ENCODE measurements at places on chromosomes 5 and 9.

DNA sequence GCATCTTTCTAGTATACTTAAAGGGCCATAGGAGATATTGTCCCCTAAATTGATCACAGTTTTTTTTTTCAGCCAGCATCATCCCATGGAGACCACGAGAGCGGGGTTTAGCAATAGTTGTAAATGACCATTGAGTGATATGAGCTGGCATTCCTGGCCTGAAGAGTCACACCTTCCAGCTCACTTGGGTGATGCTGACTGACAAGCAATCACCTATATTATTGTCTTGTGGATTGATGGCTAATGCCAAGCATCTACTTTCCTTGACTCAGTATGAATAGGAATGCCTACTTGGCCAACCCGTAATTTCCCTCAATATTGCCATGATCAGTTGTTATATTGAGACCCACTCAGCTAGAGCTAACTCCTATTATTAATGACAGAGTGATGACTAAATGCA lies 70.5 kb downstream of the ADAMTSL1 start:
- no peak for DNase-seq

DNA sequence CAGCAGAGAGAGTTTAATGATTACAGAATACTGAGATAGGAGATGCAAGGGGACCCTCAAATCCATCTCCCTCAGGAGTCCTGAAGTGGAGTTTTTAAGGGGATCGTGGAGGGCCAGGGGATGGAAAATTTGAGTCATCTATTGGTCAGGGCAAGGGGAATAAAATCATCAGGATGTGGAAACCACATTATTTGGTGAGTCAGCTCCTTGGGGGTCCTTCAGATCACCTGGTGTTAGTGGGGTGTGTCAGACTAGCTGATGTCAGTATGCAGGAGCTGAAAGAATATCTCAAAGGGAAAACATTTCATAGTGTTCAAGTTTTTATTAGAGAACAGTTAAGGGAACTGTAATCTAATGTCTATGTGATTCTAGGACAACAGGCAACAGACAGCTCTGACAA lies 183.0 kb upstream of the FTMT start:
- DNase-seq: no peak

GRCh38 chr5:61273279-61273975 lies 58.6 kb upstream of the ZSWIM6 start:
- DNase-seq: no peak

GRCh38 chr9:102514541-102514940 lies 480.6 kb upstream of the CYLC2 start:
- peak; percentile 11 for DNase-seq

GRCh38 chr9:123861086-123861755 lies 68.7 kb downstream of the DENND1A start:
- DNase-seq: no peak

DNA sequence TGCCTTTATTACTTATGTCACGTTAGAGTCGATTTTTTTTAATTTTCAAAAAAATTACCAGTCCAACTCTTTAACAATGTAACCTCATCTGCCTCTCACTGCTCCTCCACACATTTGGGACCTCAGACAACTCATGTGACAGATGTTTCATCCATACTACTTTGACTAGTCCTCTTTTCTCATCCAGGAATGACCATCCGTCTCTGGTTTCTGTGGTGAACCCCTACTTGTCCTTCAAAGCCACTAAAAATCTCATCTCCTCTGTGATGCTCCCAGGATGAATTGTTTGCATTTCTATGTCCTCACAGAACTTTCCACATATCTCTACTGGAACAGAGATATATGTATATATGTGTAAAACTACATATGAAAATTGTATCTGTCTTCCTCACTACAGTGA lies 149.8 kb upstream of the ZNF462 start:
- no peak for DNase-seq

DNA sequence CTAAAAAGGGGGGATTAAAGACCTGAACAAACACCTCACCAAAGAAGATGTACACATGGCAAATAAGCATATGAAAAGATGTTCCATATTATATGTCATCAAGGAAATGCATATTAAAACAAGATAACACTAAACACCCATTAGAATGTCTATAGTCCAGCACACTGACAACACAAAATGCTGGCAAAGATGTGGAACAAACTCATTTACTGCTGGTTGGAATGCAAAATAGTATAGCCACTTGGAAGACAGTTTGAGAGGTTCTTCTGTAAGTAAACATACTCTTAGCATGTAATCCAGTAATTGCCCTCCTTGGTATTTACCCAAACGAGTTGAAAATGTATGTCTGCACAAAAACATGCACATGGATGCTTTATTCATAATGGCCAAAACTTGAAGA lies 73.6 kb downstream of the RGMB start:
- DNase-seq: no peak

- DNase-seq: peak; percentile 57
Measured at GRCh38 chr9:73577848-73578247, 426.2 kb downstream of the ANXA1 start.

GRCh38 chr5:172603251-172603806 lies 37.7 kb upstream of the NEURL1B start:
- no peak for DNase-seq

DNA sequence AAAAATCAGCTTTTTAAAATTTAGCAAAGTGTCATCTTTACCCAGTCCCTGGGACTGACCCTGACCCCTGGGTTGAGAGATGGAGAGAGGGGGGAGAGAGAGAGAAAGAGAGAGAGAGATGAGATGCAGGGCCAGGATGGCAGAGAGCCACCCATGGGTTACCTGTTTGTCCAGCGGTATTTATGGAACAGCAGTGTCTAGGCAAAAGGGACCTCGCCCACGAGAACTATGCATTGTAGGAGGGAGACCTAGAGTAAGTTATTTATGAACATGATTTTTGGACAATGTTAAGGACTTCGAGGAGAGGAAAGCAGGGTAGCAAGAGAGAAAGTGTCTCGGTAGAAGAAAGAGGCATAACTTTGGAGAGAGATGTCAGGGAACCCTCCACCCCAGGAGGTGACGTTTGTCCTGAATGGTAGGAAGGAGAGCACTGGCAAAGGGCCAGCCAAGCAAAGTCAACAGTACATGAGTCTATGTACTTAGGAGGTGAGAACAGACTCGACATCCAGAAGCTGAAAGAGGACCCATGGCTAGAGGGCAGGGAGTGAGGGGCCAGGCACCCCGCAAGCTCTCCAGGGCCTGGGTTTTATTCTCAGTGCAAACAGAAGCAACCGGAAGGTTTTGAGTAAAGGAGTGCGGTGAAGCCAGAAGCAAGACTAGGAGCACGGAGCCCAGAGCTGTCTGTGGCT lies 30.5 kb upstream of the MSX2 start:
- no peak for DNase-seq

DNA sequence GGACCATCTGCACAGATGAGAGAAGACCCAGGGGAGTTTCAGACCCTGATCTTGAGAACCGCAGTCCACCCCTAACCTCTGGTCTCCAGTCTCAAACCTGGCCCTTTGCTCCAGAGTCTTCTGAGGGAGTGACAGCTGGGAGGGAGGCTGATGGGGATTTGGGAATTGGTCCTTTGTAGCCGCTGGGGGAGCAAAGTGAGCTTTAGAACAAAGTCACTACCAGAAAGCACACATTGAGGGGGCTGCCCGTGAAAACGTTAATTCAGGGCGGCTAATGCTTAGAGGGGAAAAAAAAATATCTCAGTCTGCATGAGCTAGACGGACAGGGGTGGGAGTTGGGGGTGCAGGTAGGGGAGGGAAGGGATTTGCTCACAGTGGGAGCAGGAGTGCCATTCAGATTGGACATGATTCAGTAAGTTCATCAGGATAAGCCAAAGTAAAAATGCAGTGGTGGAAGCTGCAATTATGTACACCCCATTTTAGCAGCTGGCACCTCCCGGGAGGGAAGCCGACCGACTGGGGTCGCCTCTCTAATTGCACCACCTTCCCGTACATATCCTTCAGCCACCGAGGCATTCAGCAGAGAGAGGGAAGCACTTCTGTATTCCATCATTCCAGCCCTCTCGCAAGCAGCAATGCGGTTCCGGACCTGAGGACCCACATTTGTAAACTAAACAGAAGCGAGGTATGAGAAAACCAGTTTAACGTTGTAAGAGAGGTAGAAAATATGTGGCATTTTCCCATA lies 123.4 kb upstream of the RETREG1 start:
- DNase-seq: peak; percentile 14

DNA sequence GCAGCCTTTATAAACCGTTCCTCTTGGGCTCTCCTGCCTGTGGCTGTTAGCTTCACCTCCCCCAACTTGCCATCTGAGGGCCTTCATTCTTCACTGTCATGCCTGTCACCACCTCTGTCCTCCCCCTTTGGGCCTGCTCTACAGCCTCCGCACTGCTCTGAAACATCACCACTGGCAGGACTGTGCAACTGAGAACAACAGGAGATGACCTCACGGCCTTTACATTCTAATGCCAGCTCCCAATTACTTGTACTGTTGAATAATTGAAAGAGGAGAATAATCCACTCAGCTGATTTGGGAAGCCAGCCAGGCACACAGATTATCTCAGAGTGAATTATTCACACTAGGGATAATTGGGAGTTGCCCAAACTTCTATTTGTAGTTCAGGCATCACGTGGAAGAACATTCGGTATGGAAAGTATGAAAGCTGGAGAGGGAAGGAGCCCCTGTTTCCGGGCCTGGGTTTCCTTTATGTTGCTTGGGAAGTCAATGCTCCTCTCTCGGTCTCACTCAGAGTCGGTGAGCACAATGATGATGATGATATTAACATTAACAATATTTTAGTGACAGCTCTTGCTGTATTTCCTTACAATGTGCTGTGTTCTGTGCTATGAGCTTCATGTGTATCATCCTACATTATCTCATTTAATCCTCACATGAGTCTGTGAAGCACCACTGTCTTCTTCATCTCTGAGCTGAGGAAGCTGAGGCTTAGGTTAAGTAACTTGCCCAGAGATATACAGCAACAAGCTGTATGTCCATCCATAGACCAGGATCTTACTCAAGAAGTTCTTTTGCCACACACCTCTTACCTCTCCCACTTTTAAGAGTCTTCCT lies 99.3 kb upstream of the LRRTM2 start:
- no peak for DNase-seq

DNA sequence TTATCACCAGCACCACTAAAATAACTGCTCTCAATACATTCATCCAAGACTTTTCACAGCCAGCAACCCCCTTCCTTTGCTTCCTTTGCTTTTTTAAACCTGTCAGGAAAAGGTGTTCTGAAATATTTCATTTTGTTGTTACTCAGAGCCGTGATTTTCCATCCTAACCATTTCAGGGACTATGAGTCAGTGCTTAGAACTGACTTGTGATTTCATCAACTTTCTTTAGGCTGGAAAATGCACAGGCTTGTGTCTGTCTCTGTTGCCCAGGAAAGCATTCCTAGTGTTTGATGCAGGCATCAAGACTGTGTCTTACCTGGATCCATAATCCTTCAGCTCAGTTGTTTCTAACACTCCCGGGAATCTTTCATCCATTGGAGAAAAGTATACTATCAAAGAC lies 805.6 kb downstream of the BRINP1 start:
- DNase-seq: no peak

GRCh38 chr9:86600291-86600690 lies 246.1 kb upstream of the TUT7 start:
- DNase-seq: no peak

GRCh38 chr5:82349652-82350051 lies 71.5 kb upstream of the RPS23 start:
- no peak for DNase-seq

GRCh38 chr5:7540736-7541485 lies 145.0 kb downstream of the ADCY2 start:
- DNase-seq: no peak
